ENCODE measurements at places on chromosomes 2 and 18. TPM values are rescaled to one million over a fixed set of nuclear protein-coding genes. Genes with fewer than 3 reads are reported as not detected.

Gene MEP1B
- polyA plus RNA-seq = not detected

Gene CELF4
- polyA plus RNA-seq = 0.46 TPM

Gene LHCGR
- polyA plus RNA-seq = 0.03 TPM

Gene DAW1
- not detected for polyA plus RNA-seq

Gene GRHL1
- 0.64 TPM for polyA plus RNA-seq

Gene NAT8
- polyA plus RNA-seq = not detected

Gene GALR1
- polyA plus RNA-seq = not detected

Gene GBX2
- polyA plus RNA-seq = not detected

Gene DES
- polyA plus RNA-seq = 10.8 TPM

Gene PID1
- polyA plus RNA-seq = 5.2 TPM

Gene TFCP2L1
- 1.8 TPM for polyA plus RNA-seq

Data from spleen (tissue), 13 donors.